ELR (cell line): ENCODE measurements at places on chromosomes 5 and 9.

DNA sequence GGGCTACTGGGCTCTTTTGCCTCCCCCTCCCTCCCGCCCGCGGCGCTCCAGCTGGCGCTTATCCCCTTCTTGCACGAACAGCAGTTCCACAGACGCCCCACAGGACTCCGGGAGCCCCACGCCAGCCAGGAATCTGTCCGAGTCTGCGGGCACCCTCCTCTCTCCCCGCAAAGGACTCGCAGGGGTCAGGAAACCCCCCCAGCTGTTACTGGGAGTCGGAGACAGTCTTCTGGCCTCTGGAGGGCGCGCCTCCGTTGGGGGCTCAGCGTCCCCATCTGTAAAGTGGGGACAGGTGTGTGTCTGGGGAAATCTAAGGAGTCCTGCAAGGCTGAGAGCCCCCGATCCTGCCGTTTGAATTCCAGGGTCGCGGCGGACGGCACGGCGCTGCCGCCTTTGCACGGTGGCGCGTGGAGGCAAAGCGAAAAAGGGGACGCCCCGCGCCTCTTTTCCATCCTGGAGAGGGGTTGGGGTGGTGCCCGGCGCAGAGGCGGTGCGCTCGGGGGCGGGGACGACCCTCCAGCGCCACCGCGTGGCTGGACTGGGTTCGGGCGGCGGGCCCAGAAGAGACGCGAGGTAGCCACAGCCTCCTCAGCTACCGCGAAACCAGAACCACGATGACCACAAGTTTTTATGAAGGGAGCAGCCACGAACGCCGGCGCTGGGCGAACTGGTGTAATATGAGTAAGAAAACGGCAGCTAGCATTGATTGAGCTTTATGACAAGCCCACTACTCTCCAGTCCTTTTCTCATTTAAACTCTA, 2.8 kb upstream of the CCIN start:
- peak; percentile 91 for DNase-seq

DNA sequence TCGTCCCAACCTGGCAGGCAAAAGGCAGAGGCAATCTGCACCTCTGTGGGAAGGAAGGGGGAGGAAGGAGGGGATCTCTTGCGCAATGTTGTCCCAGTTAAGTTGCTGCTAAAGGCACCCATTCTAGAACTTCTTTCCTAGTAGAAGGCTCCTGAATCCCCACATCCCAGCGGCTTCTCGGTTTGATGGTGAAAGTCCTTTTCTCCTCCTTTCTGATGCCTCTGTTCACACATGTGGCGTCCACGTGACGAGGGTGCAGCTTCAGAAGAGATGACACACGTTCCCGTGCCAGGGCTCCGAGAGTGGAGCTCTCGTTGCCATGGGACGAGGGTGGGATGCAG, 96.9 kb upstream of the FCN2 start:
- DNase-seq, result no peak

DNA sequence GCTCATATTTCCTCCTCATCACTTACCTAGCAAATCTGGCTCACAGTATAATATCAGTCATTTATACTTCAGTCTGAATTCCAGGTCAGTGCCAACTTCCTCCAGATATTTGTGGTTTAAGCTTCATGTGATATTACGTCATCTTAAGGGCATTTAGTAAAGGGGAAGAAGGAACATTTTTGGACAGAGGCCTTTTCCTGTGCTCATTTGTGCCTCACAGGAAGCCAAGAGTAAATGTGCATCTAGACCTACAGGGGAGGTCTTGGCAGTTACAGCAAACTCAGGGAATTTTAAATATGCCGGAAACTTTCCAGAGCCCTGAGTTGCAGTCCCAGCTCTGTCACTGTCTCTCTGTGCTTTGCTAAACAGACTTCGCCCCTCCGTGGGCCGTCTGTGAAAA, 12.3 kb upstream of the KCNIP1 start:
- peak; percentile 78 for DNase-seq

DNA sequence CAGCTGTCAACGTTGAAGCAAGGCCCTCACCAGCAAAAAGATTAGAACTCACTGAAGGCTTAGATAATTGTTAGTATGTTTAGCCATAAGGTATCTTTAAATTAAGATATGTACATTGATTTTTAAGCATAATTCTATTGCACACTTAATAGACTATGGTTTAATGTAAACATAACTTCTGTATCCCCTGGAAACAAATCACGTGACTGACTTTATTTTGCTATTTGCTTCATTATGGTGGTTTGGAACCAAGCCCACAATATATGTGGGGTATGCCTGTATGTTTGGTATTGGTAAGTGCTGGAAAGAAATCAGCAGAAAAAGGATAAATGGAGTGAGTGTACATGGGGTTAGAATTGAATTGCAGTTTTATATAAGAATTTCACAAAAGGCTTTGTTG, 111.9 kb downstream of the NMUR2 start:
- DNase-seq, result no peak

- DNase-seq, result peak; percentile 94
Observed at GRCh38 chr5:138654281-138654867, 79.2 kb upstream of the HSPA9 start.

DNA sequence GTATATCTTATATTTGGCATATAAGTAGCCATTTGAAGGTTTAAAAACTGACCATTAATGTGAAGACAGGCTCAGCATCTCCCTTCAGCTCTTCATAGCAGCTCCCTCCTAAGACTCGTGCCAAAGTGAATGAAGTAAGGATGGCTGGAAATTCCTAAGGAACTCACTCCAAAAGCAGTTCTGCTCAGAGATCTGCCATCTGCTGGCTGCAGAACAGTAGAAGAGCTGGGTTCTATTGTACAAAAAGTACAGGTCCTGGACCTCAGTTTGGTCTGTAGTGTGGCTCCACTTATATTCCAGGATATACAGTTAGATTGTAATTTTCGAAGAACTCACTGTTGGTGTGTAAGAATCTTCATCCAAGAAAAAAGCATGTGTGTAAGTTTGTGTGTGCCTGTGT, 104.9 kb upstream of the RUSC2 start:
- DNase-seq, result peak; percentile 37

DNA sequence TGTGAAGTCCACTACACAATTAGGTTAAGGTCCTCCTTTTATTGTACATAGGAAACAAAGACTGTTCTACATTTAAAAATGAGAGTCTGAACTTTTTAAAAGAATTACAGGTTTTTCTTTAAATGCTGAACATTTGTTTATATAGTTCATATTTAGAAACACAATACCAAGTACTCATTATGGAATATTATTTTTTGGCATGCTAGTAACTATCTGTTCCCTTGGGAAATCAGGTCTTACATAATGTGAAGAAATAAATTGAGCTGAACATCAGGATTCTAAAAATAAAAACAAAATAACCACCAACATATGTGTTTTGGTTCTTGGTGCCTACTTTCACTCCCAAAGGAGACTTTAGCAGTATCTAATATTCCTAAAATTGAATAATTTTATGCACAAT, 230.5 kb upstream of the IZUMO3 start:
- no peak for DNase-seq

- DNase-seq, result no peak
Observed at GRCh38 chr9:129399634-129399990, 221.3 kb downstream of the C9orf50 start.

DNA sequence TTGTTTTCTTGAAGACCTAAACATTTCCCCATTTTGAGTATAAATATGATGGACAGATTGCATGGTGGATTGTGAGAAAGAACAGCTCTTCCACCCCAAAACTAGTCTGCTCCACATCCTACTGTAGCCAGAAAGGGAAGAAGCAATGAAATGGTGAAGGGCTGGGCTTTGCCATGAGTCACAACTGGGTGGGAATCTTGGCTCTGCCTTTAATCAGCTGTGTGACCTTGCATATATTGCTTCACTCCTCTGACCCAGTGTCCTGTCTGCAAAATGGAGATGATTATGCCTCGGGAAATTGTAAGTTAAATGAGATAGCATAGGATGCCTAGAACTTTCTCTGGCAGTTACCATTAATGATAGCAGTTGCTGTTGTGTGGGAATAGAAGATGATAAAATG, 101.9 kb downstream of the PDE8B start:
- peak; percentile 35 for DNase-seq

GRCh38 chr9:123925819-123926218, 4.1 kb downstream of the DENND1A start:
- peak; percentile 74 for DNase-seq

DNA sequence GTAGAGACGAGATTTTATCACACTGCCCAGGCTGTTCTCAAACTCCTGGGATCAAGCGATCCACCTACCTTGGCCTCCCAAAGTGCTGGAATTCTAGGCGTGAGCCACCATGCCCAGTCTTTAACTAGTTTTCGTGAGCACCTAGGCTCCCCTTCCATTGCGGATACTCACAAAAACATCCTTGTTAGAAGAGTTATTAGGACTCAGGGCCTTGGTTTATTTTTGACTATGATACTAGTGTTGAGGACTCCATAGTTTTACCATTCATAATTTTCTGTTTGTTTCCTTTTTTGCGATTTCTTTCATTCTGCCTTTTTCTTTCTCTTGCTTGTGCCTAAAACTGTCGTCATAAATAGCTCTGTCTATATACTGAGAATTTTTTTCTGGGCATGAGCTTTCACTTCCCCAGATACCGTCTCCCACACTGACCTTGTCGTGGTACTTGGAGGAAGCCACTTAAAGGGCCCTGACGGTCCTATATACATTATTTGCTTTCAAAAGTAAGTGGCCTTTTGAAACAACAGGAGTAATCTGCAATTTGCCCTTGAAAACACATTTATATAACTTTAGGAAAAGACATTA, 5.2 kb downstream of the F2R start:
- no peak for DNase-seq

GRCh38 chr9:12735665-12736064, 39.2 kb upstream of the LURAP1L start:
- no peak for DNase-seq

DNA sequence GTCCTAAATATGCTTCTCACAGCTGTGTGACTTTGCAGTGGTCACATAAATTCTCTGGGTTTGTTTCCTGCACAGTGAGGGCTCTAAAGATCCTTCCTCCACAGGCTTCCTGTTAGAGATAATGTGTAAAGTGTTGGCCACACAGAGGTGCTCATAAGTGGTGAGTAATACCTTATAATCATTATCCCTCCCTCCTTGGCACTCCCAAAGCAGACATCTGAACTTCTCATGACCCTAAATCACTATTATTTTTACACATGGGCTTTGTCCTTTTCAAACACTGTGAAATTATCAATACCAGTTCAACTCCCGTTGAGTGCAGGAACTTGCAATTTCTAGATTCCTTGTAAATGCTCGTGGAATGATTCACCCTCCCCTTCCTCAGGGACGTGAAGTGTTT, 100.2 kb downstream of the BRINP1 start:
- no peak for DNase-seq

DNA sequence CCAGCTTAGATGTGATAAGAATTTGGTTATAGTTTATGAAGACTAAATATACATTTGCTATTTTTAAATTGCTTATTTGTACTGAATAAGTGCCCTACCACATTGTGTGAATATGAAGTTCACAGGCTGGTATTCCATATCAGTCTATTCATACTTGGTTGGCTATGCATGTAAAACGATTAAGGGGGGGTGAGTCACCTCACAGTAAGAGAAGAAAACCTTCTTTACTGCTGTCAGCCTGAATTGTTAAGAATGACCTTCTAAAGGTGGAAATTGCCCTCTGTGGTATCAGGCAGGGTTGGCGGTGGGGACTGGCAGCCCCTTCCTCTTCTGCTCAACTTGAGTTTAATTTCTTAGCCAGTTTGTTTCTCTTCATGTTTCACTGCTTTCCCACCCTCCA, 127.0 kb upstream of the RPS23 start:
- DNase-seq, result peak; percentile 93

GRCh38 chr9:30995956-30996738, 1388.3 kb upstream of the ACO1 start:
- DNase-seq, result no peak

DNA sequence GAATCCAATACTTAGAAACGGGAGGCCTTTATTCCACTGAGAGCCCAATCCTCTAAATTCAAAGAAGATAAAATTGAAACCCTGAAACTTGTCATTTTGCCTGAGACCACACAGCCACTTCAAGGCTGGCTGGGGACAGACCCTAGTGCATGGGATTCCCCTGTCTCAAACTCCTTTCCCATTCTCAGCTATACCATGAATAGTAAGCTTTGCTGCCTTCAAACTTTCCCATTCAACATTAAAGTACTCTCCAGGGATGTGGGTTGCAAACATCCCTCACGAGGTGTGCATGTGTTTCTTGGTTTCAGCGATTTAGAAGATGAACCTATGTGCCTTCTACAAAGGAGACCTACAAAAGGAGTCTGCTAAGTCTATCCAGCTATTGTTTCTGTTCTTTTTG, 64.6 kb downstream of the GABRB2 start:
- no peak for DNase-seq

DNA sequence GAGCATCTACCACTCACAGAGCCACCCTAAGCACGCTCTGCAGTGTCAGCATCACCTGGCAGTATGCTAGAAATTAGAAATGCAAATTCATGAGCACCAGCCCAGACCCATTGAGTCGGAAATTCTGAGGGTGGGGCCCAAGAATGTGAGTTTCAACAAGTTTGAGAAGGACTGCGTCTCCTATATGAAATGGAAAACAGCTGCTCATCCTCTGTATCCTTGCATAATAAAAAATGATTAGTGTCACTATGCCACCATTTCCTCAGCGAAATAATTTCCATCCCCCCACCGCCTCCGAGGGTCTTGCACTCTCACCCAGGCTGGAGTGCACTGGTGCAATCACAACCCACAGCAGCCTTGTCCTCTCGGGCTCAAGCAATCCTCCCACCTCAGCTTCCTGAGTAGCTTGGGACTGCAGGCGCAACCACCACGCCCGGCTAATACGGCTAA, 1.3 kb upstream of the IQGAP2 start:
- DNase-seq, result no peak

GRCh38 chr5:129658801-129659200, 89.1 kb upstream of the MINAR2 start:
- DNase-seq, result no peak

- no peak for DNase-seq
Observed at GRCh38 chr9:124022201-124023121, 10.9 kb downstream of the LHX2 start.

DNA sequence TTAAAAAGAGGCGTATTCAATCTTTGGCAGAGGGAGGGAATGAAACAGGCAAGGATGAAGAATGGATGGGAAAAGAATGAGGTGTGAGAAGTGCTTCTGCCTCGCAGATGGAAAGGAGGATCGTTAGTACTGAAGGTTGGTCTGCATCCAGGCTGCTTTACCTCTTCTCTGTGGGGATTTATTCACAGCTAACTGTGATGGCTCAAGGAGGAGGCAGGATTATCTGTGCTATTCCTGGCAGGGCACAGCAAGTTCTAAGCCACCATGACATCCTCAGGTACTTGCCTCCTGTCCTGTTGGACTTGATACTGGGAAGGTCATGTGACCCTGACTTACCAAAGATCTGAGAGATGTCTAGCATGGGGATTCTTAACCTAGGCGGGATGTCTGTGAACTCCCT, 84.3 kb downstream of the GDNF start:
- no peak for DNase-seq

DNA sequence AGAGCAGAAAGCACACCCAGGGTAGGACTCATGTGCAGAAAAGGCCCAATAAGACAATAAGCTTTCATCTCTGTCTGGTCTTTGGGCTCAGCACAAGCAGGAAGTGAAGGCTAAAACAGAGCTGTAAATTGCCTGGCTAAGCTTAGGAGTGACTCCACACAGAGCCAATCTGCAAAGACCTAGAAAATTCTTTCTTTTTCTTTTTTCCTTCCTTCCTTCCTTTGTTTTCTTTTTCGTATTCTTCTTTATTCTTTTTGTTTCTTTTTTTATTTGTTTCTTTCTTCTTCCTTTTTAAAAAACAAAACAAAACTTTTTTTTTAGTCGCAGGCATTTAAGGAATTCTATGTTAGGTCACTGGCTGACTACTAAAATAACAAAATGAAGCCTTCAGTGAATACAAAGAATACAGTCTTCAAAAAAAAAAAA, 12.2 kb downstream of the SLC35A4 start:
- DNase-seq, result no peak

GRCh38 chr5:115725522-115725921, 90.9 kb downstream of the CDO1 start:
- no peak for DNase-seq
